ENCODE measurements at places on chromosomes 12 and 14.
A peak's percentile ranks its signal among the peaks of the same experiment; 100 is the strongest.

DNA sequence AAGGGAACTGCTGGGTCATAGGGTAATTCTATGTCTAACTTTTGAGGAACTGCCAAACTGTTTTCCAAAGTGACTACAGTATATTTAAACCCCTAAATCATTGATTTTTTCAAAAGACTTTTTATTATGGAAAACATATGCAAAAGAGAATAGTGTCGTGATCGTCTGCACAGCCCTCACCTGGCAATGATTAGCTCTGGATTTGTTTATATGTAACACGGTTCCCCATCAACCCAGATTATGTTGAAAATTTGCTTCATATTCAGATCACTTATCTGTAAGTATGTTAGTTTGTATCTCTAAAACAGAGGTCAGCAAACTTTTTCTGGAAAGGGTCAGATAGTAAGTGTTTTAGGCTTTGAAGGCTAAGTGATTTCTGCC is 52.7 kb downstream of the CCDC92 start:
- DNase-seq: no peak

- no peak for DNase-seq
These were observed 97.2 kb upstream of the PSMC1 start for GRCh38 chr14:90159146-90159545.

DNA sequence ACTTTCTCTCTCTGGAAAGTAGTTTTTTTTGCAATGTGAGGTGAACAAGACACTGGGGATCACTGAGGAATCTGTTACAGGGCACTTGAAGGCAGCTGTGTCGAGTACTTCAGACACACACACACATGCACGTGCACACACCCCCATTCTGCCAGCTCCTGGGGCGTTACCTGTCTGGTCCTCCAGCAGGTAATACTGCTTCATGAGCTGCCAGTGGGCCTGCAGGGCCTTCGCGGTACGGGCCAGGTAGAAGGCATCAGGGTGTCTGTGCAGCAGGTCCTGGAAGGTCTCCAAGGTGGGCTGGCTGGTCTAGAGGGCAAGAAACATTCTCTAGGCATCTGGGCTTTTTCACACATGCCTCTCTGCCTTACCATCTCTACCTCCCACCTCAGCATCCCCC is 5.1 kb downstream of the MCRS1 start:
- no peak for DNase-seq

DNA sequence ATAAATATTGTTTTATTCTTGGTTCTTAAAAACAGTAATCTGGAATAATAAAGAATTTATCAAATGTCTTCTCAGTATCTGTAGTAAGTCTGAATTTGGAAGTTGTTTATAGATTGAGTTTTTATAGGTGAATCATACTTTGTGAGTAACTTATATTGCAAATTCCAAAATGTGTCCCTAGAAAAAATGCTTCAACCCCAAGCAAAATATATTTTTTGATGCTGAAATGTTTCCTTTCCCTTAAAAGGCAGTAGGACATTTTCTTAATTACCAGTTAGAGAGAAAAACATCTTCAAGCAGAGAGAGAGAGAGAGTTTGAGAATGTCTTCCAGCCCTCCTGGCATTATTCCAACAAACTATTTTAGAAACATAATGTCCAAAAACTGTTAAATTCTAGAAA is 37.9 kb downstream of the PELI2 start:
- DNase-seq: no peak

GRCh38 chr14:90671382-90672234 is 144.6 kb downstream of the TTC7B start:
- DNase-seq: no peak

DNA sequence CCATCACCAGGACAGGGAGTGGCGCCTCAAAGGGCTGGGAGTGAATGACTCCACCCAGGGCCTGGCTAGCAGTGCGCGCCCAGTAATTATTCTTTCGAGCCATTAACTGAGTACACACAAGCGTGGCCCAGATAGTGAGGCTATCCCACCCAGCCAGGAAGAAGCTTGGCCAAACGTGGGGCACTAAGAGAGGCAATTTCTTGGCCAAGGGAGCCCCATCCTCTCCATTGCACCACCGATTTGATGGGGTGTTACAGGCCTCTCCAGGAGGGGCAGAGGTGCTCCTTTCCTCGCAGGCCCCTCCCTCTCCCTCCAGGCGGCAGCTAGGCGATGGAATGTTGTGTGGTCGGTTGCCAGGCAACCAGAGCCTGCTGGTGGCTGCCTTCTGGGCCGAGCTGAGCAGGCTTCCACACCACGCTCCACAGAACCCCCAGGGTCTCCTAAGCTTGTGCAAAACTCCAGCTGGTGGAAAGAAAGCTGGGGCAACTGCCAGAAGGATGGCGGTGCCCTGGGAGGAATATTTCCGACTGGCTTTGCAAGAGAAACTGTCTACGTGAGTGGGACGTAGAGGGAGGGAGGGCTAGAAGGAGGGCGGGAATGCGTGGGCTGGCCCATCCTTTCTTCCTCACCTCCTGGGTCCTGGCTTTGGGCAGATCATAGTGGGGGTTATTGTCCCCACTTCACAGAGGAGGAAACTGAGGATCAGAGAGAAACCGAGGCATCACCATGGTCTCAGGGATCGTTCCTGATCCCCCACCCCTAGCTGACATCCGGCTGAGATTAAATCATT is at the start of gene CFAP73:
TSS of gene CFAP73 (plus strand) at position 364 of the 790 bp plus-strand sequence. CDS start at position 498, 134 bp downstream.
- DNase-seq: peak; percentile 63

DNA sequence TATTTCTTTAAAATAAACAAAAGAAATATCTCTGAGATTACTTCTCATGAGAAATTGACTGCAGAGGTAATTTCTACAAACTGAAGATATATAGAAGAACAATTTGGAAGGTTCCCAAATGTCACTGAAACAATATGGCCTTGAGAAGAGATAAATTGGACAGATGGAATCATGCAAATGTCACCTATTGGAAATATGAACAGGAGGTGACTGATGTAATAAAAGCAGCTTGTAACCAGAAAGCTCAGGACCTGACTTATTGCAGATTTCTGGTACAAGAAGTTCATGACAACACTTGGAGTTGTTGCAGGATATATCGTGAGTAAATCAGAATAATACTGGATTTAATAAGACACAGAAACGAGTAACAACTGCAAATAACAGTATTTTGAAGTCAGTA is 93.3 kb upstream of the TRHDE start:
- no peak for DNase-seq

- no peak for DNase-seq
These were observed at the start of gene PROX2 for GRCh38 chr14:74875941-74876913. Gene PROX2, minus strand, starts transcription at chr14:74876145. Its CDS starts 12,311 bp downstream, at chr14:74863834.

GRCh38 chr14:74313601-74314000 is 10.9 kb upstream of the ABCD4 start:
- DNase-seq: no peak

DNA sequence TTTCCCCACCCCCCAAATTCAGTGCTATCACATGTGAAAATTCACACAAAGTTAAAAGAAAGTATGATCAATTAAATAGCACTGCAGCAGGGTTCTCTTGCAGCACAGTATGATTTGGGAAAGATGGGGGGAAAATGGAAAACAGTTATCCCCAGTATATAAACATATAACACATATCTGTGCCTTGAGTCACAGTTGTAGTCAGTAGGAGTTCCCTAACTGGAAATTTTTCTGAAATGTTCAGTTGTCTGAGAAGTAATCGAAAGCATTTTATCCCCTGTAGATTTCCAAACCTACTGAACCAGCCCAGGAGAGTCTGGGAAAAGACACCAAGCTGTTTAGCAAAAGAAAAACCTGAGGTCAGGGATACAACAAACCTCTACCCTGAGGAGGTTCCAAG is 47.0 kb downstream of the C12orf50 start:
- no peak for DNase-seq

DNA sequence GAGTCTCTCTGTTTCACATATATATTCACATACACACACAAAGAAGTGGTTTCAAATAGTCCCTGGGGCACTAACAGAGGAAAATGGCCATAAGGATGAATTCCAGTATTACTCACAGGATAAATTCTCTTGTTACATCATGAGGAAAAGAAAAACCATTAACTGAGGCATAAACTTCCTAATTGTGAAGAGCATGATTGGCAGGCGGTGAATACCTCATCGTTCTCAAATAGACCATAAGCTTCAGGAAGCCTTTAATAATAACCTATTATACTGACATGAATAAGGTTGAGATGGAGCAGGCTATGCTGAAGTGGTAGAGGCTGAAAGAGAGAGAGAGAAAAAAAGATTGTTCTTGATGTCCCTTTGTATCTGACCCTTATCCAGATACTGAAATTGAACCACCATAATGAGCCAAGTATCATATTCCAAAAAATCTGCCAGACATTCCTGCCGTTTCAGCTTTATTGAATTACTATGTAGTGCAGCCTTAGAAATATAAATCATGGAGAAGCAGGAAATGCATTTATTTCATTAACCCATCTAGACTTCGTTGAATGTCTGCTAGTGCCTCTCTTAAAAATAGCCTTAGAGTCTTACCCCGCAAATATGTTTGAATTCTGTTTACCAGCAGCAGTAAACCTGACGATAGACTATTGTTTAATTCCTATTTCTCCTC is 86.8 kb downstream of the NUAK1 start:
- no peak for DNase-seq

DNA sequence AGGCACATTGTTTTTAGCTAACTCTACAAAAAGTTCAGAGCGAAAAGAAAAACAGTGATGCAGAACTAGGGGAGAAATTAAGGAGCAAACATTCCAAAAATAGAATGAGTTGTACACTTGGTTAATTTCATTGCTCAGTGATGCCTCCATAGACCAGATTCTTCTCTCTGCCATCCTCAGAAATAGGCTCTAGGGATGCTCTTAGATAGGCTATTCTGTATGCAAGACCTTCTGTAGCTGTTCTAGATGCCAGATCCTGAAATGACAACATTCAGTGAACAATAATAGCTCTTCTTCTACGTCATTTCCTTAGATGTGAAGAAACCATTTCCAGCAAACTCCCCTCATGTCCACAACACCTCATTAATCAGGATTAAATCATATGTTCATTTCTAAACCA is 466.3 kb downstream of the DIO2 start:
- no peak for DNase-seq

- no peak for DNase-seq
These were observed 4.7 kb upstream of the KRT7 start for GRCh38 chr12:52228366-52228765.
